H9 (cell line): ENCODE measurements at places on chromosomes 12 and 14. TPM values are rescaled to one million over a fixed set of nuclear protein-coding genes. Genes with fewer than 3 reads are reported as not detected.
A peak's percentile ranks its signal among the peaks of the same experiment; 100 is the strongest.

- peaks cover 4% of the 10 kb centered on the region; the same call in 1 of the 2 replicates for H3K36me3 ChIP-seq
- no peak for DNase-seq
- no peak overlapping the region for H3K4me3 ChIP-seq
- H3K4me1 ChIP-seq: no peaks in the 10 kb centered on the region; the same call in 1 of the 2 replicates
Measured at GRCh38 chr14:76941946-76942805, 86.3 kb downstream of the IRF2BPL start.

DNA sequence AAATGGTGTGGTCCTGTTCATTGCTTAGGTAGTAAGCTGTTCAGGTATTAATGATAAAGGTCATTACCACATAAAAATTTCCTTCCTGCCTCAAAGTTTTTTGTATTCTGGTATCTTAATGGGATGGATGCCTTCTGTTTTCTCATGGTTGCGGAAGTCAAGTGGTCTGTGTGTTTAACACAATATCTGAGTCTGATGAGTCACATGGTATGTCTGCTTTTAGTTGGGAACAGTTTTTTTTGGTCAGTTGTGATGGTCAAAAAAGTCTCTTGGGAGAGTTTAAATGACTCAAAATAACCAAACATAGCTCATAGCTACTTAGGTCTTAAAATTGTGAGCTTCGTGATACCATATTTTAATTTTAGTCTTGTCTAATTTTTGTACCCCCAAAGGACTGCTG is 40.7 kb downstream of the STK38L start:
- H3K4me1 ChIP-seq: peaks cover 2% of the 10 kb centered on the region; the same call in 1 of the 2 replicates
- no peak overlapping the region for H3K4me3 ChIP-seq
- no peak for DNase-seq
- no peak overlapping the region for H3K27ac ChIP-seq
- H3K27me3 ChIP-seq: no peaks in the 10 kb centered on the region
- no peaks in the 10 kb centered on the region for H3K36me3 ChIP-seq

The KLHDC1 gene
- total RNA-seq: not detected in 2 replicates

DNA sequence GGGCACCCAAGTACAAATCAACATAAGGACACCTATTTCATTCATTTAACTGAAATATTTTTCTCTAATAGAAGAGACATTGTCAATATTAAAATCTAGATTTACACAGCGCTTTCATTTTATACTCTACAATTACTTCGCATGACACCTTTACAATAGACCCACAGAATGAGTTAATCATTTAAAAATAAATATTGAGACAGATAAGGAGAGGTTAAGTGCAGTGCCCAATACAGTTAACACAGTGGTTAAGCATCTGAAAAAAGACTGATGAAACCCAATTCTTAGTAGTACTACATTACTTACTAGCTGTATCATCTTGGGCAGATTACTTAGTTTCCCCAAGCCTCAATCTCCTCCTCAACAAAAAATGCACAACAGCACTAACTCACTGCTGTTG is 116.2 kb downstream of the DENND5B start:
- H3K4me1 ChIP-seq: no peaks in the 10 kb centered on the region
- DNase-seq: no peak
- no peaks in the 10 kb centered on the region for H3K27me3 ChIP-seq
- no peak overlapping the region for H3K27ac ChIP-seq
- no peak overlapping the region for H3K4me3 ChIP-seq
- H3K36me3 ChIP-seq: no peaks in the 10 kb centered on the region

GRCh38 chr12:1876086-1876485 is 42.4 kb downstream of the CACNA2D4 start:
- DNase-seq: no peak
- H3K4me3 ChIP-seq: no peak overlapping the region
- no peaks in the 10 kb centered on the region; the same call in 1 of the 2 replicates for H3K36me3 ChIP-seq

The HCAR3 gene
- total RNA-seq: not detected in 2 replicates

GRCh38 chr14:21436567-21437062 is 19.3 kb downstream of the CHD8 start:
- DNase-seq: no peak
- H3K4me1 ChIP-seq: no peaks in the 10 kb centered on the region
- H3K36me3 ChIP-seq: peaks cover 4% of the 10 kb centered on the region; the same call in 2 of the 3 replicates
- no peaks in the 10 kb centered on the region for H3K27me3 ChIP-seq
- no peak overlapping the region for H3K27ac ChIP-seq

DNA sequence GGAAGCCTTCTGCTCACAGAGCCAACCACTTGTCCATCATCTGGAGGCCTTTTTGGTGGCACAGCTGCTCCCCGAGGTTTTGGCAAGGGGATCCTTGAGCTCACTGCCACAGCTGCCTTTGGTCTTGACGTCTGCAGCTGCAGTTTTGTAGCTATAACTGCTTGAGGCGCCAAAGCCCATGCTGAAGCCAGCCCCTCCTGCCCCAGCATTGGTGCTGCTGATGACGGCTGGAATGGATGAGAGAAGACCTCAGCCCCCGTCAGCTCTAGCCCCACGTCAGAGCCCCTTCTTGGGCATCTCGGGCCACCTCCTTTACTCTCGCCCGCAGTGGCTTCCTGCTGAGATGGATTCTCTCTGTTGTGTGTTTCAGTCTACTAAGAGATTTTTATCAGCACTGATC is 12.3 kb upstream of the KRT74 start:
- H3K4me3 ChIP-seq: no peak overlapping the region
- no peaks in the 10 kb centered on the region for H3K36me3 ChIP-seq
- no peaks in the 10 kb centered on the region for H3K4me1 ChIP-seq
- no peaks in the 10 kb centered on the region for H3K27me3 ChIP-seq
- peak; percentile 22 for DNase-seq

GRCh38 chr12:11710431-11710830 is 61.0 kb downstream of the ETV6 start:
- H3K4me1 ChIP-seq: no peaks in the 10 kb centered on the region; the same call in 1 of the 2 replicates
- no peak overlapping the region for H3K27ac ChIP-seq
- H3K27me3 ChIP-seq: no peaks in the 10 kb centered on the region
- H3K36me3 ChIP-seq: peaks cover 4% of the 10 kb centered on the region

The RHOJ gene
- not detected in 2 replicates for total RNA-seq

DNA sequence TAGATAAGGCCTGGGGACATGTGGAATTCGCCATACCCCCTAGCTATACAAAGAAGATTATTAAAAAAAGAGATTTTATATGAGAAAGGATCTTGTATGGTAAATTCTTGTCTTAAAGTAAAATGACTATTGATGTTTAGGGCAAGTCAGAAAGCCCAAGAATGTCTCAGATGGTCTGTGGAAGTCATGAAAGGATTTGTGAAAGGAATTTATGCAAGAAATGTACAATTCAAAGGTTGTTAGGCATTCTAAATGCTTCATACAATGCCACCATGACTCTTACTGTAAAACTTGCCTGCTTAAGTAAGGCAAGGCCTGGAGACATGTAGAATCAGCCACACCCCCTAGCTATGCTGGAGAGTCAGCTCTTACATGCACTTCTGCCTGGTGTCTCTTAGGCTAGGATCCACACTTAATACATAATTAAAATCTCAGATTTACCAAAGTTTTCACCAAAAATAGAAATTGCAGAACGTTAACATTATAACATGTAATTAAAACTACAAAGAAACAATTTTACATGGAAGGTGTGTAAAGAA is 8.9 kb upstream of the ETNK1 start:
- no peak for DNase-seq
- no peaks in the 10 kb centered on the region for H3K4me1 ChIP-seq
- no peak overlapping the region for H3K27ac ChIP-seq
- peaks cover 43% of the 10 kb centered on the region for H3K36me3 ChIP-seq

The CEBPE gene
- total RNA-seq: not detected in 2 replicates

DNA sequence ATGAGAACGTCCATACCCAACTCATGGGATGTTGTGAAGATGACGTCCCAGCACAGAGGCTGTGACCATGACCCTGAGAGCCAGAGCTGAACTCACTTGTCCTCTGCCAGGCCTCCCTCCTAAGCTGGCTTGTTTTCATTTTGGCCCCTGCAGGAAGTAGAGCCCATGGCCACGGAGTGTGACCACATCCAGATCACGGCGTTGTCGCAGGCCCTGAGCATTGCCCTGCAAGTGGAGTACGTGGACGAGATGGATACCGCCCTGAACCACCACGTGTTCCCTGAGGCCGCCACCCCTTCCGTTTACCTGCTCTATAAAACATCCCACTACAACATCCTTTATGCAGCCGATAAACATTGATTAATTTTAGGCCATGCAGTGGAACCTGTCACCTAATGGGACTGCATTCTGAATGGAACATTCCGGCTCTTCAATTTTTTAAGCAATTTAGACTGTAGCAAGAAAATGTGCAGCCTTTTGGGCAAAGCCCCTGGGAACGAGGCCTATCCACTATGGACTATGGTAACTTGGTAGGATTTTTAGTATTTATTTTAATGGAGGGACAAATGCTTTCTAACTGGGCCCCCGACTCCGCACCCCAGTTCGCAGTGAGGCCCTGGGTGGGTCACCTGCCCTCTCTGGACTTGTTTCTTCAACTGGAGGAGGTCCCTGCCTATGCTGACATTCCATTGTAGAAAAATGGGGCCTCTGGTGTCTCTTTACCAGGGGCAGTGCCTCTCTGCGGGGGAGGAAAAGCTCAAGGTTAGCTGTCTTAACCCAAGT is 19.6 kb downstream of the OTUB2 start:
- no peak overlapping the region for H3K4me3 ChIP-seq
- H3K4me1 ChIP-seq: no peaks in the 10 kb centered on the region
- no peaks in the 10 kb centered on the region for H3K27me3 ChIP-seq
- no peak overlapping the region for H3K27ac ChIP-seq
- peaks cover 58% of the 10 kb centered on the region for H3K36me3 ChIP-seq

GRCh38 chr12:102202556-102202955 is 4.9 kb upstream of the PMCH start:
- no peaks in the 10 kb centered on the region for H3K4me1 ChIP-seq
- no peak for DNase-seq
- peaks cover 25% of the 10 kb centered on the region for H3K36me3 ChIP-seq
- no peaks in the 10 kb centered on the region for H3K27me3 ChIP-seq
- no peak overlapping the region for H3K4me3 ChIP-seq

- H3K4me3 ChIP-seq: no peak overlapping the region
- no peaks in the 10 kb centered on the region for H3K36me3 ChIP-seq
- H3K27me3 ChIP-seq: no peaks in the 10 kb centered on the region
- H3K4me1 ChIP-seq: no peaks in the 10 kb centered on the region
Measured at GRCh38 chr12:55664826-55665225, 28.1 kb downstream of the OR10P1 start.

DNA sequence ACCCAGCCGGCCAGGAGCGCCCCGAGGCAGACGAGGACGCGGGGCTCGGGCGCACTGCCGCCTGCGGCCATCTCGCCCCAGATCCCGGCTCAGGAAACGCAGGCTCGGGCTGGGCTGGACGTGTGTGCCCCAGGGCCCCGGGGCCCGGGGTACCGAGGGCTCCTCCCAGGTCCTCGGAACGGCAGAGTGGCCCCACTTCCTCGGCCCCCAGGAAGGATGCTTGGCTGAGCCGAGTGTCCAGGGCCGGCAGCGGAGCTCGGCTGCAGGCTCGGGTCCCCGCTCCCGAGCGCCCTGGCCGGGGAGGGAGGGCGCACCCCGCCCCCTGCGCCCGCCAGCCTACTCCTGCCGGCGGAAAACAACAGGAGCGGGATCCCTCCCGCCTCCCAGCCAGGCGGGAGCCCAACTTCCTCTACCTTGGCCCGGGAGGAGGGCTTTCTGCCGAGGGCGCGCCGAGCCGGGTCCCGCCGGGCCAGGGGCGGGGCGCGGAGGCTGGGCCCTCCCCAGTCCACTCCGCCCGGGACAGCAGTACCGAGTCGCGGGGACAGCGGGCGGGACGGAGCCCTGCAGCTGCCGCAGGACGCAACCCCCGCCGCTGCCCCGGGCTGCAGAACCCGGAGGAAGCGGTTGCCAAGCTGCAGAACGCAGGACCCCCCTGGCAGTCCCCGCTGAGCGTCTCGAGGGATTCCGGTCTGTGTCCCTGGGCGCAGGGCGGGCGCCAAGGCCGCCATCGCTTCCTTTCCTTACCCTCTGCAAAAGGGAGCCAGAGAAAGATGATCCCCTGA is at the start of gene VSIG10:
Gene VSIG10 (minus strand): TSS at position 411 of the 782 bp plus-strand sequence. CDS start 340 bp downstream, at position 71.
- peak; percentile 79 for DNase-seq
- no peaks in the 10 kb centered on the region for H3K27me3 ChIP-seq
- H3K4me3 ChIP-seq: peak within 1 kb of the TSS; percentile 91
- H3K36me3 ChIP-seq: peaks cover 10% of the 10 kb centered on the region; the same call in 1 of the 3 replicates
- peaks cover 3% of the 10 kb centered on the region; the same call in 1 of the 2 replicates for H3K4me1 ChIP-seq

GRCh38 chr12:68163560-68164081 is 4.1 kb upstream of the IFNG start:
- no peaks in the 10 kb centered on the region for H3K27me3 ChIP-seq
- no peak overlapping the region for H3K27ac ChIP-seq
- H3K36me3 ChIP-seq: no peaks in the 10 kb centered on the region
- DNase-seq: no peak
- H3K4me3 ChIP-seq: no peak overlapping the region
- no peaks in the 10 kb centered on the region for H3K4me1 ChIP-seq

The CDCA3 gene
- 45.1 and 48.6 TPM in 2 replicates for total RNA-seq

The MRPL52 gene
- total RNA-seq: 174 and 190 TPM in 2 replicates

DNA sequence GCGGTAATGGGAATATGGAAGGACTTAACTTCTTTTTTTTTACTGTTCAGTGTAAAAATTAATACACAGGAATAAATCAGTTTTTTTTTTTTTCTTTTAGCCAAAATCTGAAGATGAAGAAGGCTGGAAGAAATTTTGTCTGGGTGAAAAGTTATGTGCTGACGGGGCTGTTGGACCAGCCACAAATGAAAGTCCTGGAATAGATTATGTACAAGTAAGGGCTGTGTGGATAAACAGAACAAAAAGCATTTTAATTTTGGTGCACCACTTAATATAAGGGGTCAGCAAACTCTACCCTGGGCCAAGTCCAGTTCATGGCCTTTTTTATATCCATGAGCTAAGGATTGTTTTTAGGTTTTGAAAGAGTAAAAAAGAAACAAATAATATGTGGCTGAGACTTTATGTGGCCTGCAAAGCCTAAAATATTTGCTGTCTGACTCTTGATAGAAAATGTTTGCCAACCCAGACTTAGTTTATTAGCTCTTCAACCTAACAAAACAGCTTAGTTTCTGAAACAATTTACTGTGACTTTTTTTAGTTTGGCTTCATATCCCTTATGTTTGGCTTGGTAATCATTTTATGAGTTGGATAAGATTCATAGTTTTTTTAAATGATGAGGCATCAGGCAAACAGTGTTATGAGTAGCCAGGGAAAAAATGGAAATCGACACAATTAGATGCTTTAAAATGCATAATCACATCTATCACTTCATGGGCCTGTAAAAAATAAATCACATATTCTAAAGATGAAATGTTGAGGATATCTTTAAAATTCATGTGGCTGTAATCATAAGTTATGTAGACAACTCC is 8.4 kb downstream of the GEMIN2 start:
- H3K36me3 ChIP-seq: peaks cover 12% of the 10 kb centered on the region; the same call in 2 of the 3 replicates
- no peak overlapping the region for H3K4me3 ChIP-seq
- H3K27me3 ChIP-seq: no peaks in the 10 kb centered on the region

The ASB2 gene
- 0.35 and 1.3 TPM in 2 replicates for total RNA-seq

The FUT8 gene
- total RNA-seq: 43.9 and 44.3 TPM in 2 replicates

The KIF26A gene
- total RNA-seq: 43.0 and 44.2 TPM in 2 replicates

GRCh38 chr14:80567905-80568536 is 356.7 kb upstream of the DIO2 start:
- no peaks in the 10 kb centered on the region for H3K36me3 ChIP-seq
- no peaks in the 10 kb centered on the region for H3K27me3 ChIP-seq
- peaks cover 2% of the 10 kb centered on the region; the same call in 1 of the 2 replicates for H3K4me1 ChIP-seq
- no peak overlapping the region for H3K4me3 ChIP-seq

The LRP1-AS gene
- not detected in 2 replicates for total RNA-seq
